ENCODE measurements at places on chromosomes 1 and 21.

- DNase-seq = peak; percentile 83
Observed at GRCh38 chr1:193185901-193186731, at the start of gene B3GALT2. TSS of gene B3GALT2 (minus strand) at chr1:193186613. CDS start at chr1:193181562, 5,051 bp downstream.

DNA sequence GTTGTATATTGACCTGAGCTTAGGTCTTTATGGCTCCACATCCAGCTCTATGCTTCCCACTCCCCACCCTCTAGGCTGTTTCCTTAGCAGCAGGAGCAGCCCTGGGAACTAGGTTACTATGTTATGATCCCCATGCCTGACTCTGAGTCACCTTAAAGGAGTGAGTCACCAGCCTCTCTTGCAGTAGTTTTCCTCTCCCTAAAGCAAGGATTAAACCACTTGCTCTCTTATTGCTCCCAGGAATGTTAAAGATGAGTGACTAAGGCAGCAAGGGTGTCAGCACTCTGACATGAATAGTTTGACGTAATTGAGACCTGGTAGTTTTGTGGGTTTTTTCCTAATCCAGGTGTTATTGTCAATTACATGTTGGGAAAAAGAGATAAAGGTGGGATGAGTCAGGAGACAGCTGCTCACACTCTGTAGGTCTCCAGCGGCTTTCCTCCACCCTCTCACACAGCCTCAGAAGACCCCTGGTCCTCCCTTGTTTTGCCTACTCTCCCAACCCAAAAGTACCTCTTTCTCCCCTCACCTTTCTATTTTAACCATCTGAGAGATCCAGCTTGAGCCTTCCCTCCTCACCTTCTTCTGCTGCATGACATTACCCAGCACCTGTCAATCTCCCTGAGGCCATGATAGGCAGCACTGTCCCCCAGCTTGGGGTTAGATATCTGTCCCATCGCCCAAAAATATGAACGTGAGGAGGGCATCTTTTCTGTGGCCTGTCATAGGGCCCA lies 369.1 kb upstream of the VAMP3 start:
- no peak for DNase-seq

GRCh38 chr1:31432592-31433395 lies 19.8 kb downstream of the SERINC2 start:
- DNase-seq = no peak

DNA sequence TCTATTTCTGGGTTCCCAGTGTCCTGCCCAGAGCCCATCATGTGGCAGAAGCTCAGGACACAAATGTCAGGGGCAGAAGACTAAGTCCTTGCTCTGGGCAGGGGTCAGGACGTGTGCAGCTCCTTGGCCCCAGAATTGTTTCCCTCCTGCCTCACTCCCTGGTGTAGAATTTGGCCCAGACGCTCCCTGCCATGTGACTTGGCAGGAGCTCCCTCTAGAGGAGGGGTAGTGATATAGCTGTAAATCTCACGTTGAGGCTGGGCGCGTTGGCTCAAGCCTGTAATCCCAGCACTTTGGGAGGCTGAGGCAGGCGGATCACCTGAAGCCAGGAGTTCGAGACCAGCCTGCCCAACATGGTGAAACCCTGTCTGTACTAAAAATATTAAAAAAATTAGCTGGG lies 91.2 kb downstream of the UBIAD1 start:
- DNase-seq = no peak

- DNase-seq = no peak
Observed at GRCh38 chr1:178263341-178263740, 169.4 kb downstream of the RASAL2 start.

GRCh38 chr1:101323535-101323934 lies 86.7 kb downstream of the S1PR1 start:
- no peak for DNase-seq

DNA sequence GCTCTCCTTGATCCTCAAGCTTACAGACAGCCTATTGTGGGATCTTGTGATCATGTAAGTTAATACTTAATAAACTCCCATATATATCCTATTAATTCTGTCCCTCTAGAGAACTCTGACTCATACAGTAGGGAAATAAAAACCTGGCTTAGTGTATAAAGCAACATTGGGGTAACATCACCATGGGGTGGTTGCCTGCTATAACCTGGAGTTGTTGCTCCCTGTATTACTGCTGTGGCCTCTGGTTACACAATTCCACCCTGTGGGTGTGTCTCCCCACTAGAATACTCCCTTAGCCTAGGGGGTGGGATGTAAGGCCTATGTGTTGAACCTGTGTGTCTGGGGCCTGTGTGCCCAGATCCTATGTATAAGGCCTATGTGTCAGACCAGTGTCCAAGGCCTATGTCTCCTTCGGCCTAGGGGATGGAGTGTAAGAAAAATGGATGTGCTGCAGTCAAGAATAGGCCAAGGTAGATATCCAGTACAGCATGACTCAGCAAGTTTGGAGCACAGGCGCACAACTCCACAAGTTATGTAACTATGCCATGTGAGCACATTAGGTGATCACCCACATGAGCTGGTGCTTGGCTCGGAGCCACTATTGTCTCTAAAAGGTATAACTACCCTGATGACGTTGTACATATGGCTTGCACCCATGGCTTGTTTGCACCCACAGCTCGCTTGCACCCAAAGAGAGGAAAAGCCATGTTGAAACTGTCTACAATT lies 96.8 kb upstream of the C1orf21 start:
- DNase-seq = no peak

DNA sequence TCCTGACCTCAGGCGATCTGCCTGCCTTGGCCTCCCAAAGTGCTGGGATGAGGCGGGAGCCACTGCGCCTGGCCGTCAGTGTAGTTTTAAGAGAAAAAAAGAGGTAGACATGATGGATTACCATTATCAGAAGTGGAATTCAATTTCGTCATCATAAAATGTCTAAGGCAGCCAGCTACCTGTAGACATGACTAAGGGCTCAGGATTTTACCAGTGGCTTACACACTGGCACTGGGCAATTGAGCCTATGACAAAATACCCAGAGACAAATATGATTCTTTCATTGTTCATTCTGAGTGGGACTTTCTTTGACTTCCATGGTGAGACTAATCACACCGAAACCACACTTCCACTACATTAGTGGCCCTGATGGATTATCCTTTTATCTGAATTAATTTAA lies 181.5 kb downstream of the GABPA start:
- no peak for DNase-seq

GRCh38 chr1:178723546-178723945 lies 1.5 kb upstream of the RALGPS2 start:
- DNase-seq = no peak

- no peak for DNase-seq
Observed at GRCh38 chr1:183129921-183130690, 56.0 kb upstream of the LAMC2 start.

GRCh38 chr1:163137556-163138265 lies 65.0 kb downstream of the RGS5 start:
- DNase-seq = no peak

- no peak for DNase-seq
Observed at GRCh38 chr1:40984531-40984930, 5.0 kb downstream of the CTPS1 start.

DNA sequence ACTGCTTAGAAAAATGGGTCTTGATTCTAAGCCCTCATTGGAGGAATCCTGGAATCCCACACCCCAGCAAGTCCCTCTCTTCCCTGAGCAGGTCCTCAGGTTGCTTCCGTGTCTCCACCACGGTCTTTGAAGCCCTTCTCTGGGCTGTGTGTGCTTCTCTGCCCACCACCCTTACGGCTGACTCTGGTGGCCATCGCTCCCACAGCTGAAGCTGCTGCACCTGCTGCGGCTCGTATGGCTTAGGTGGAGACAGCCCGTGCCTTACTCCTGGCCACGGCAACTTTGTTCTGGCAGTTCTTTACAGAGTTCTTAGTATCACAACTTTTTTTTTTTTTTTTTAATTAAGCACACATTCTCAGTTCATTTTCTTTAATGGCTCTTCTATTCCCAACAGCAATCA lies 10.9 kb upstream of the KIF26B start:
- no peak for DNase-seq

GRCh38 chr1:232329103-232329813 lies 300.7 kb downstream of the SIPA1L2 start:
- DNase-seq = no peak

DNA sequence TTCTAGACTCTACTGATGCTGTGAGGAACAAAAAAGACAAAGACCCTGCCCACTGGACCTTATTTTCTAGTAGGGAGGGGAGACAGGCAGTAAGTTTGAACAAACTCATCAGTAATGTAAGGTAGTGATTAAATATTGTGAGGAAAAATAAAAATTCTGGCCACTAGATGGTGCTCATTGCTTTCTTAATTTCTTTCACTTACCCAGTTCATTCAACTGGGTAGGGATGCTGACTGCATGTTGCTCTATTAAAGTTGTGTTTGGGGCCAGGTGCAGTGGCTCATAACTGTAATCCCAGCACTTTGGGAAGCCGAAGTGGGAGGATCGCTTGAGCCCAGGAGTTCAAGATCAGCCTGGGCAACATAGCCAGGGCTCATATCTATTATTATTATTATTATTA lies 6.3 kb upstream of the KYAT3 start:
- peak; percentile 32 for DNase-seq

DNA sequence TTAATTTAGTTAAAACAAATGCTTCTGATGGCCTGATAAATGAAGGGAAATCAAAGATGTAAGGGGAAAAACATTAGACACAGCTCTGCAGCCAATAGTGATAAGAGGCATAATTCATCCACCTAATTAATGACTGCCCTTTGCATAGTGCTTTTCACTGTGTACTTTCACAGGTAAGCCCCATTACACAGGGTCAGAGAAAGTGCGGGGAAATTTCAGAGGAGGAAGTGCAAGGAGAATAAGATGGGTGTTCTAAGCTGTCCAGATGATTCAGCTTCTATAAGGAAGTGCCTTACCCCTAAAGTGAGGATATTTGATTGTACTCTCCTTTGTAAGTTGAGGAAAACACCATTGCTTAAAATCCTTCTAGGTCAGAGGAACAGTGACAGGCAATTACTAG lies 88.0 kb downstream of the NR5A2 start:
- no peak for DNase-seq

DNA sequence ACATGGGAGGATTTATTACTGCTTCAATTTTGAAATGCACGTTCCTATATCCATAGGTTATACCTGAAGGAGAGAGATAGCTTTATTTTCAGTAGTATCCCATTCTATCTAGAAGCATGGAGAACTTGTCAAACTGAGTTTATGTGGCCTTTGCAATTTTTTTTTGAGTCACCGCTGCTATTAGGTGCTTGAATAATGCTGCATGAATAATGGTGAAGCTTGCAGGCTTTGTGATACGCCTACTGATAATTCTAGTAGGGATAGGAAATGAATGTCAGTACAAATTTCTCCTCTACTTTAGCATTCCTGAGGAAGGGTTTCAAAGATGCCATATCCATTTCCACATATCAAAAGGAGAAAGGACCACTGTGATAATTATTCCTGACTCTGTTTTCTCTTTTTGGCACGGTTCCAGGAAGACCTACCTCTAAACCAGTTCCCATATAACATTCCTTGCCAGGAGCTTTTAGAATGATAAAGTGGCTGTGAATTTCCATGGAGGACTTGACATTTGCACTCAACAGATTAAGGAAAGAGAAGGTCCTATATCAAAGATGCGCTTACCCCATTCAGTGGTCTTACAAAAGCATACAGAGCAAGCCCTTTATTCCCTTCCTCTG lies 83.5 kb downstream of the SPATA46 start:
- no peak for DNase-seq

DNA sequence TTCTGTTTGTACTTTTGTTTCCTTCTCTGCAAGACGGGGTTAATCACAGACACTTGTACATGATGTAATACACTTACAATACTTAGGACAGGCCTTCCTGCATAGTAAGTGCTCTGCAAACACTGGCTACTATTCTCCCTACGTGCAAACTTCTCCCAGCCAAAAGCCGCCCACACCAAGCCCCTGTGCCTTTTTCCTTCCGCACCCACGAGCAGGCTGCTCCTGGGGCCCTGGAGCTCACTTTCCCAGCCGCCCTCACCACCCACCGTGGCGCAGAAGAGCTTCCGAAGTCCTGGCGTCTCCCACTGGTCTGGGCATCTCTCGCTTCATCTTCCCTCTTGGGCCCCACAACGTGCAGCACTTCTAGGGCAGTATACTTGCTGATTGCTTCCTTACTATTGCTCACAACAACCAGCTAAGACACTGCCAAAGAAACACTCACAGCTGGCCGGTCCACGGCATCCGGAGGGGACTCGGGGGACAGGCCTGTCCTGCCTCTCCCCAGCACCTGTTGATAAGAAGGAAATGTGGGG lies 22.5 kb upstream of the GPR157 start:
- DNase-seq = no peak

- no peak for DNase-seq
Observed at GRCh38 chr1:75615613-75616435, 4.9 kb upstream of the SLC44A5 start.

DNA sequence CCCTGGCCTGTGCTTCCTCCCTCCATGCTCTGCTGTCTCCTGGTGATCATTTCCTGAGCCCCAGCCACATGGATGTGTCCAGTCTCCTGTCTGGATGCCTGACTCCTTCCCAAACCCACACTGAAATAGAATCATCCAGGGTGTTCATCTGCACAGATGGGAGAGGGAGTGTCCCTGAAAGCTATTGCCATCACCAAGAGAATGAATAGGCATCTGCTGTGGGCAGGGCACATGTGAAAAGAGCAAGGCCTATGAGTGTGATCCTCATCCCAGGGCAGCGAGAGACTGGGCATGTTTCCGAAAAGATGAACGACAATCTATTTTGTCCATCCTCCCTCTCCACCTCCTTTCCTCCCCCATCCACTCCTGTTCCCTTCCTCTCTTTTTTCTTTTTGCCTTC lies 5.0 kb downstream of the IGSF21 start:
- no peak for DNase-seq

- DNase-seq = no peak
Observed at GRCh38 chr1:193856261-193856660, 669.8 kb upstream of the B3GALT2 start.

- DNase-seq = no peak
Observed at GRCh38 chr1:61709908-61710289, 15.0 kb downstream of the TM2D1 start.

DNA sequence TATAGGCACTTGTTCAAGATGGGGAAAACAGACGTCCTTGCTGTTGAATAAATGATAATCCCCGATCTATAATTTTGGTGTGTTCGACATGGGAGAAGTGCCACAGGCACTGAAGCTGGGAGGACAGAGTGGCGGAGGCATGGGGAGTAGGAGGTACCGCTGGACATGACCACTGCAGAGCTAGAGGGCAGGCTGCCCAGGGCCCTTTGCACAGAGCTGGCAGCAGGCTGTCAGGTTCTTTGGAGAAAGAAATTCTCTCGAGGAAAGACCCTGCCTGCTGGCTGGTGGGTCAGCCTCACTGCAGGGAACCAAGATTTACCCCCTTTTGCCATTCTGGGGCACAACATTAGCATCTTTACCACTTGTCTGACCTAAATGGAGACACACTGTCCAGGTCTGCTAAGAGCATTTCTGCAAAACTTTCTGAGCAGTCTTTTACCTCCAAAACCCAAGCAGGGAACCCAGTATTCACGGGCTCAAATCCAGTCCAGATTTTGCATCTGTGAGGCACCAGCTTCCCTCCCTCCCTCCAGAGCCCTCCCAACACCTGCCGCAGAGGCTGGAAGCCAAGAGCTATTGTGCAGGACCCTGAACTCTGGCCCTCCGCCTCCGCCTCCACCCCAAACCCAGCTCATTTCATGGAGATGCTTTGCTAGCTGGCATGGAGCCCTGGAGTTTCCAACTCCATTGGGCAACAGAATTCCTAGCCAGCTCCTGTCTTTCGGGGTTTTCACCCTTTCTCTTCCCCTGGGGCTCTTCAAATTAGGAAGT lies 142.3 kb downstream of the PLXNA2 start:
- peak; percentile 77 for DNase-seq
